ENCODE measurements at places on chromosomes 7 and 10.

- no peak for DNase-seq
These were observed 355.5 kb downstream of the CDC14C start for GRCh38 chr7:49279891-49280290.

GRCh38 chr7:106165337-106165736 lies 53.2 kb upstream of the SYPL1 start:
- DNase-seq: no peak

- no peak for DNase-seq
These were observed 211.6 kb upstream of the AGK start for GRCh38 chr7:141339603-141340002.

GRCh38 chr7:94042381-94042780 lies 38.2 kb upstream of the BET1 start:
- DNase-seq: no peak

DNA sequence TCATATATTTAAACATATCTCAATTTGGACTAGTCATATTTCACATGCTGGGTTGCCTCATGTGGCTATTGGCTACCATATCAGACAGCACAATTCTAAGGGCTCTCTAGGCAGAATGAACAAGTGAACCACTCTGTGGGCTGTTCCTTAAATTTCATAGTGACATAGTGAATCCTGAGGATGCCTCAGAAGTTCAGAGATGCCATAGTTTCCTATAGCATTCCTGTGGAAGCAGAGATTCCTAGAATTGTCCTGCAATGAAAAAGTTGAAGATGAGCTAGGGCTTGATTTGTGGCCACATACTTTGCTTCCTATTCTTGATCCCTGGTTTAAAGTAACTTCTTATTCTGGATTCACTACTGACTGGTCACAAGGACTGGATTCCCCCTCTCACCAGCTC lies 35.6 kb downstream of the MKX start:
- no peak for DNase-seq

GRCh38 chr10:77609781-77610272 lies 27.8 kb downstream of the KCNMA1 start:
- DNase-seq: no peak

DNA sequence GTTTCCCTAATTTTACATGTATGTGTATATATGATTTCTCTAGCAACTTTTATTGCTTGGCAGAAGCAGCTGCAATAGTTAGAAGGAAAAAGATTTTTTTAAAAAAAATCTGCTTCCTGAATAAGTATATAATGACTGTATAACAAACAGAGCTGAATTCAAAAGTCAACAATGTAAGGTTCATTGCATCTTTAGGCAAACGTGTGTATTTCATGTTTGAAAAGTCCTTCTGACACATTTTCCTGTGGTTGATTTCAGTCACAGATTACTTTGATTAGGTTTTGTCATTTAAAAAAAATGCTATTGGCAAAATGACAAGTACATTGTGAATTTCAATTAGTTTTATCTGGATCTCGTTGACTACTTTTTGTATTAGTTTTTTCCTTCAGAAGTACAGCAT lies 231.0 kb downstream of the CSTF2T start:
- DNase-seq: no peak

GRCh38 chr10:92891885-92892690 lies 43.8 kb downstream of the EXOC6 start:
- no peak for DNase-seq

GRCh38 chr10:19117438-19117837 lies 68.8 kb downstream of the MALRD1 start:
- DNase-seq: no peak

- no peak for DNase-seq
These were observed 45.7 kb upstream of the STRIP2 start for GRCh38 chr7:129388333-129389098.

- no peak for DNase-seq
These were observed 63.1 kb downstream of the CARD11 start for GRCh38 chr7:2980401-2981102.

GRCh38 chr7:27137640-27138315 lies 5.7 kb downstream of the HOXA5 start:
- no peak for DNase-seq

DNA sequence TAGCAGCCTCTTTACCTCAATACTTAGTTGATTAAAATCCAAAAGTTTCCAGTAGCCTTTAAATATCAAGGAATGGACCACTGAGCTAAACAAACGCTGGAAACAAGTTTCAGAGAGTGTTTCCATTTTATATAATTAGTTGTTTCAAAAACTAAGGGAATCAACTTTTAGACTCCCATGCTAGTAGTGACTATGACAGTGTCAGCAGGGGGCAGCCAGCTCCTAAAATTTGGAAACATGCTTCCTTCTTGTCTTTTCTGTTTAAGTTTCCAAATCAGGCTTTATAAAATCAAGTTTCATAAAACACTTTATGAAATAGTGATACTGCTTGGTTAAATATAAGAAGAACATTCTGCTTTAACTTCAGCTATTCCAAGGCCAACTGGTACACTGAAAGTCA lies 138.2 kb upstream of the TMEM229A start:
- no peak for DNase-seq

GRCh38 chr7:94231305-94231704 lies 163.4 kb upstream of the COL1A2 start:
- no peak for DNase-seq

DNA sequence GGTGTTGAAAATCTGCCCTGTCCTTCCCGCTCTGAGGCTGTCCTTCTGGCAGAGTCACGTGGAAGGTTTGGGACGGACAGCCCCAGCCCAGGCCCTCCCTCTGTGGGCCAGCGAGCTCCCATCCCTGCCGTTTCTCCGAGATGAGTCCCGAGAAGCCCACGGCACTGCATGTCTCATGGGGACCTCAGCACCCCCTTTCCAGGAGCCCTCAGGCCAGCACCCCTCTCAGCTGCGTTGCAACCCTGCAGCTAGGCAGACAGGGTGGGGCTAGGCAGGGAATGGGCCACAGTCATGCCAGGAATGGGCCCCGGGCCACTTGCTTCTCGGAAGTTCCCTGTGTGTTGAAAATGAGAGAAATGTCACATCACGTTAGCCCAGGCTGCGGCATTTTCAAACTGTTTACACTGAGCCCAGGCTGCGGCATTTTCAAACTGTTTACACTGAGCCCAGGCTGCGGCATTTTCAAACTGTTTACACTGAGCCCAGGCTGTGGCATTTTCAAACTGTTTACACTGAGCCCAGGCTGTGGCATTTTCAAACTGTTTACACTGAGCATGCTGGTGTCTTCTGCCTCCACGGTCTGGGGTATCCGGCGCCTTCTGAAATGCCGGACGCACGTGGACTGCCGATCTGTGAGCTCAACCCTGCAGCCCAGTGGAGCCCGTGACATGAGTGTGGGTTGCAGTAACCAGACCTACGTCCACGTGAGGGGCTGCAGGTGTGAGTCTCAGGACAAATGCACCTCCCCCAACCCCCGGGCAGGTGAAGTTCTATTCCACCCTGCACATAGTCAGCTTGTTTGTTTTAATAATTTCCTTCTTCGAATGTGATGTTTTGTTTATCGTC lies 42.6 kb downstream of the FAM20C start:
- no peak for DNase-seq

All from T-helper 2 cell (primary cell).